Osteoblast (primary cell): ENCODE measurements at places on chromosomes 2 and 18.
A peak's percentile ranks its signal among the peaks of the same experiment; 100 is the strongest.

DNA sequence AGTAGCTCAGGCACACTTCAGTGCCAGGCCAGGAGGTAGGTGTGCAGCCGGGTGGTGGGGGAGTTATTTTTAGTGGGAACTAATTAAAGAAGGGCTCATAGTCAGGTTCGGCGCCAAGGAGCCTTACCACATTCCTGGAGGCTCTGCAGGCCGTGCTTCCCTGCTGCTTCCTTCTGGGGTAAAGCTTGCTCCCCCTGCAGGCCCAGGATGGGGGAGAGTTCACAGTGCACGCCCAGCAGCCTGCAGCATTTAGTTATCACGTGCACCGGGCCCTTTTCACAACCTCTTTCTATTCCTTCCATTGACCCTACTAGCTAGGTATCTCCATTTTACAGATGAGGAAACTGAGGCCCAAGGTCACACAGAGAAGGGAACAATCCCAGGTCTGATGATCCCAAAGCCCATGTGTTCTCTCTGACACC lies 2.5 kb downstream of the KCNF1 start:
- no peak overlapping the region for H3K4me3 ChIP-seq
- no peak for DNase-seq
- no peaks in the 10 kb centered on the region for H3K36me3 ChIP-seq
- H3K27me3 ChIP-seq, result peaks cover 51% of the 10 kb centered on the region
- H3K4me1 ChIP-seq, result peaks cover 3% of the 10 kb centered on the region

DNA sequence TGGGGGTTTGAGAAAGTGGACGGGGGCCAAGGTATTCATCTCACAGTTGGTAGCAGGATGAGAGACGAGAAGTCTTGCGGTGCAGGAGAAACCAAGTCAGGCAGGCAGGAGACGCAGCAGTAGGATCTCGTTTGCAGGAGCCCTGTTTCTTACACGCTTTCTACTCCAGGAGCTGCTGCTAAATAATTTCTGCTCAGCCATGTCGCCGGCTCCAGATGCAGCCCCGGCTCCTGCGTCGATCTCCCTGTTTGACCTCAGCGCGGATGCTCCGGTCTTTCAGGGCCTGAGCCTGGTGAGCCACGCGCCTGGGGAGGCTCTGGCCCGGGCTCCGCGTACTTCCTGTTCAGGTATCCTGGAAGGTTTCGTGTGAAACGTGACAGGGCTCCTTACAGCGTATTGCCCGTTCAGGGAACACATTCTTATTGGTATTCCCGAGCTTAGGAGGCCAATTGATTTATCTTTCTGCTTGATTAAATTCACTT lies 494 bp downstream of the ANKZF1 start:
- peak overlapping the region; percentile 97 for H3K4me3 ChIP-seq
- peaks cover 20% of the 10 kb centered on the region for H3K4me1 ChIP-seq
- H3K27ac ChIP-seq, result peak overlapping the region; percentile 85
- DNase-seq, result peak; percentile 94
- peaks cover 42% of the 10 kb centered on the region for H3K36me3 ChIP-seq
- H3K27me3 ChIP-seq, result no peaks in the 10 kb centered on the region

- no peaks in the 10 kb centered on the region for H3K27me3 ChIP-seq
- H3K4me3 ChIP-seq, result no peak overlapping the region
- H3K27ac ChIP-seq, result no peak overlapping the region
- H3K4me1 ChIP-seq, result peaks cover 8% of the 10 kb centered on the region
These were observed 155.0 kb downstream of the TTC32 start for GRCh38 chr2:19746611-19747309.

GRCh38 chr2:196380575-196380974 lies 209.2 kb upstream of the STK17B start:
- no peaks in the 10 kb centered on the region for H3K4me1 ChIP-seq
- DNase-seq, result no peak
- H3K27me3 ChIP-seq, result no peaks in the 10 kb centered on the region
- H3K27ac ChIP-seq, result no peak overlapping the region
- H3K4me3 ChIP-seq, result no peak overlapping the region

GRCh38 chr2:100895402-100895801 lies 75.5 kb downstream of the NPAS2 start:
- no peak for DNase-seq
- no peak overlapping the region for H3K27ac ChIP-seq
- H3K4me3 ChIP-seq, result no peak overlapping the region
- peaks cover 23% of the 10 kb centered on the region for H3K4me1 ChIP-seq
- no peaks in the 10 kb centered on the region for H3K36me3 ChIP-seq
- peaks cover 3% of the 10 kb centered on the region for H3K27me3 ChIP-seq
